RWPE1 (cell line): ENCODE measurements at places on chromosomes 3 and 15.

GRCh38 chr3:105826778-105827634 lies 41.8 kb downstream of the CBLB start:
- DNase-seq = no peak

GRCh38 chr3:161070252-161070930 lies 34.8 kb downstream of the B3GALNT1 start:
- DNase-seq = no peak

DNA sequence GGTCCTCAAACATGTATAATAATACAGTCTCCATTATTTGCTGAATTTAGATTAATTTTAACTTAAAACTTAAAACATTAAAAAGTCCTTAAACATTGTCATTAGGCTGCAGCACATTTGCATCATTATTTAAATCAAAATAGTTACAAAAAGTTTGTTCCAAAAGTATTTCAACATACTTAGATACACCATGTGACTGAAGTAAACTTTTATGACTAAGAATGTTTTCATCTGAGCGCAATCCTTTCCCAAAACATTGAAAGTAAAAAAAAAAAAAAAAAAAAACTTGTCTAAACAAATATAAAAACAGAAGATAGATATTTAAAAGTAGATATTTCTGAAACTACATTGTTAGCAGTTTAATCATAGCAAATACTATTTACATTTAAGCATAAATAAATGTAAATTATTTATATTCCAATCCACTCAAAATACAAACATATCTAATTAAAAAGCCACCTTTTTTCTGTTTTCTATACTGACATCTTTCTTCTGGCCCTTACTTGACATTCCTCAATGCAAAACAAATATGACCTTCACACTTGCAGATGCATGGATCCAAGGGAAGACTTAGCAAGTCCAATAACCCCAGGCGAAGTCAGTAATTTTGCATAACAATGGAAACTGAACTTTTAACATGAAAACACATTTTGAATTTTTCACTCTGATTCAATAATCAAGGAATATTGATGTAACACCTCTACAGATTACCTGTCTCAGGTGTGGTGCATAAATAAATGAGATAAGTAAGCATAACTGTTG lies 10.3 kb downstream of the FAM227B start:
- DNase-seq = no peak

DNA sequence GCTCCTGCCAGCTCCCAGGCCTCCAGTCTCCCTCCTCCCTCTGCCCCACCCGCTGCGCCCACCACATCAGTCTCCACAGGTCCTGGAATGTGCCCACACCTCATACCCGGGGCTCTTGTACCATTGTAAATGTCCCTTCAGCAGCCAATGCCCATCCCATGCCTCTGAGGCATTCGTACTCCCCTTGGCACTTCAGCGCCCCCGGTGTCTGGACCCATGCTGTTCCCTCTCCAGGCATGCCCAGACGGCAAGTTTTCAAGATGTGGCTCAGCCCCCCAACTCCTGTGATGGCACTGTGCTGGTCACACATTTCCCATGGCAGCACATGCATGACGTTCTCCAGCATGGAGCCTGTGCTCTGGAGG lies 13.3 kb downstream of the PLXND1 start:
- no peak for DNase-seq

GRCh38 chr15:50820808-50821382 lies 55.4 kb upstream of the SPPL2A start:
- DNase-seq = no peak

- DNase-seq = no peak
Measured at GRCh38 chr15:56519000-56519399, 54.1 kb upstream of the MNS1 start.

- no peak for DNase-seq
Measured at GRCh38 chr15:97036301-97036700, 705.8 kb downstream of the NR2F2 start.

GRCh38 chr3:61903931-61904657 lies 342.7 kb downstream of the PTPRG start:
- peak; percentile 3 for DNase-seq

- no peak for DNase-seq
Measured at GRCh38 chr15:69456208-69457166, 3.9 kb downstream of the RPLP1 start.
